ENCODE measurements at places on chromosomes 16 and 17.

DNA sequence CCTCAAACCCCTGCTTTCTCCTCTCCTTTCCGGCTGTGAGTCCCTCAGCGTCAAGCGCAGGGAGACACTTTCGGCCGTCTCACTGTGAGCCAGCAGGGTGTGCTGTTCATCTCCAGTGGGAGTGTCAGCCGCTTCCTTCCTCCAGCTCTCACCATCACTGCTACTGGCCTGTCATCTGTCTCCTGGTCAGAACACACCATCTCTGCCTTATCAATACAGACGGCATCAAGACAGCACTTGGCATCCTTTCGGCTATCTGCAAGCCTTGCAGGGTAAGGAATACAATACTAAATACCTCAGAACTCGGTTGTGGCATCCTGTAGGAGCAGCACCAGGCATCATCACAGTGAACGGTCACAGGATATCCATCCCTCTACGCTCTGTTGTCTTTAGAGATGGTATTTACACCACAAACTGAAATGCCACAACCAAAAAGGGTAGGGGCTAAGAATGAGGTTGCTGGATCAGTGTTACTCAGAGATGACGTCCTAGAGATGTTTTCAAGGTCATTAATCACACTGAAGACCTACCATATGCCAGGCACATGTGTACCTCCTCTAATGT lies 20.7 kb upstream of the CMTM4 start:
- no peak for DNase-seq

GRCh38 chr17:48539177-48539576 lies 5.7 kb downstream of the HOXB2 start:
- no peak for DNase-seq

DNA sequence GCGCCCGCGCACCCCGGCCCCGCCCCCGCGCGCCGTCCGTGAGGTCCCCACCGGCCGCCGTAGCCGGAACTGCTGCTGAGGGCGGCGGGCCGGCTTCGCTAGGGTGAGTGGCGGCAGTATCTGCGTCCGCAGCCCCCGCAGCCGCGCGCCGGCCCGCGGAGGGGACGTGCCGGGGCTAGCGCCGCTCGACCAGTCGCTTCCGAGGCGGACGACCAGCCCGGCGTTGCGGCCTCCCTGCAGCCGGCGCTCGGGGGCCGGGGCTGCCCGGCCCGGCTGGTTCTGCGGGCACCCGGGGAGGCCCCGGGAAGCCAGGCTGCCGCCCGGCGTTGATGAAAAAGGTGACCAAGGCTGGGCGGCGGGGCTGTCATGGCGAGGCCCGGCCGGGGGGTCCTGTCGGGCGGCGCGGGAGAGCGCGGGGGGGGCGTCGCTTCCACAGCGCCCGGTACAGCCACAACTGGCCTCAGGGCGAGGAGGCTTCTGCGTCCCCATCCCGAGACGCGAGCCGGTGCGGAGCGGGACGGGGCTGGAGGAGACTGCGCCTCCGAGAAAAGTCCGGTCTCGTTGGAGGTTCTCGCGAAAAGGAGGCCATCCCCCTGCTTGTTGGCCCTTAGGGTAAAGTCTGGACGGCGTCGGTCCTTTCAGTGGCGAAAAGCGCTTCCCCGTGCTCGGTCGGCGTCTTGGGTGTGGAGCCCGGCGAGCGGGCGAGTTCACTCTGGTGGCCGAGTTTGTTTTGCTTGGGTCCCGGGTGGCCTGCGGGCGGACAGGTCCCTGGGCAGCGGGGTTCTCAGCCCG lies at the start of gene CRAMP1:
Gene CRAMP1, plus strand, starts transcription at position 41 of the 792 bp plus-strand sequence. CDS start 2,280 bp downstream, outside the sequence.
- DNase-seq = no peak

DNA sequence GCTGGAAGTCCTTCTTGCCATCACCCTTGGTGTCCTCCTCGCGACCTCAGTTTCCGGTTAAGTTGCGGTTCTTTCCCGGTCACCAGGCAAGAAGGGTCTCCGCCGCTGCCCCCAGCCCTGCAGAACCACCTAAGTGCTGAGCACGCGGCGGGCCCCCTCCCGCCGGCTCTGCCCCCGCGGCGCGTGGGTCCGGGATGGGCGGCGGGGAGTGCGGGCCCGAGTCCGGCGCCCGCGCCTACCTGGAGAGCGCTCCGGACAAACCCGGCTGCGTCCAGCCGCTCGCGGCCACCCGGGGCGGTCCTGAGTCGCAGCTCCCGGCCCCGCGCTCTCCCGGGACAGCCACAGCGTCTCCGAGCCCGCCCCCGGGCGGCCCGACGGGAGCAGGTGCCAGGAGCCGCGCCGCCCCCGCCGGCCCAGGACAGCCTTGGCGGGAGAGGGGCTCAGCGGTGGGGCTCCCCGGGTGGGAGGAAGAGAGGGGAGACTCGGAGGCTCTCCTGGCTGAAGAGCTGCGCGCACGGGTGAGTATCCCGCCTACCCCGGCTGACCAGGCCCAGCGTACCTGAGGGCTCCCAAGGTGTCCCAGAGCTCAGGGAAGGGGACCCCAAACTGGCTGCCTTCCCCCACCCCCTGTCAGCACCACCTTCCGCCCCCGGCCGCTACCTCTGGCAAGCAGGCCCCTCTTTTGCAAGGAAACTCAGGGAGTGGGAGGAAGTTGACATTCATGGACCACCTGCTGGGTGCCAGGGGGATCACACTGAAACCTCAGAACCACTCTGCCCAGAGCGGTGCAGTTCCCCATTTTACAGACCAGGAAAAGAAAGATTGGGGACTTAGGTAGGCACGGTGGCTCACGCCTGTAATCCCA lies 22.2 kb upstream of the C17orf113 start:
- DNase-seq = no peak

GRCh38 chr16:1475552-1476114 lies 805 bp upstream of the CLCN7 start:
- DNase-seq = no peak

- no peak for DNase-seq
Measured at GRCh38 chr17:74118504-74118903, 85.0 kb upstream of the RPL38 start.

DNA sequence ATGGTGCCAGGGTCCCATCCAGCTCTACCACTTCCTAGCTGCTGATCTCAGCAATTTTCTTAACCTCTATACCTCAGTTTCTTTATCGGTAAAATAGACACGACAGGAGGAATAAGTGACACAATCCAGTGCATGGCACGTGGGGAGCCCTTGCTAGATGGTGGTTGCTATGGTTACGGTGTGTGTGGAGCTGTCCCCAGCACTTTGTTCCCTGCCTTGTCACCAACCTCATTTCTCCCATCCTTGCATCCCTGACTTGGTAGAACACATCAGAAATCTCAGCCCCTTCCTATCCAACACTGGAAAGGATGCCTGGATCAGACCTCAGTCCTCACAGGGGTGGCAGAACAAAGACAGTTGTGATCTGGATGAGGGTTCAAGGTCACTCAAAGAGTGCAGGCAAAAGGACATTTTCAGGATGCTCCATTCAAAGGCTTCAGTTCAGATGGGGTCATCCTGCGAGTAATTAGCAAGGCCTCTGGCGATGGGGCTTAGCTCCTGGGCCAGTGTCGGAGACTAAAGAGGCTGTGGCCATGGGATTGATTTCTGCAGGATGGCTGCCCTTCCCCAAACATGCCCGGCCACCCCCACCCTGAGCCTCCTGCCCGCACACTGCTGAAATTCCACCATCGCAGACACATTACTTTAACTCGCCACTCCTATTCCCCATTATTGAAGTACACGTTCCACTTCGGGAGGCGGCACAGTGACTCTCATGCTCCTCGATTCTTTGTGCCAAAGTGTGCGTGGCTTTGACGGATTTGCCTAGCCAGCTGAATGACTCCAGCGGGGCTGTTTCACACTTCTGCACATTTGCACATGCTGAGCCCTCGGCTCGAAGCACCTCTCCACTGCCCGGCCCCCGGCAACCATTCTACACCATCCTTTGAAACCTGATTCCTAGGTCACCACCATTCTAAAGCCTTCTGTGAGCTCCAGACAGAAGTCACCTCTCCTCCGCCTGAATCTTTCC lies 40.3 kb downstream of the WNT3 start:
- no peak for DNase-seq

DNA sequence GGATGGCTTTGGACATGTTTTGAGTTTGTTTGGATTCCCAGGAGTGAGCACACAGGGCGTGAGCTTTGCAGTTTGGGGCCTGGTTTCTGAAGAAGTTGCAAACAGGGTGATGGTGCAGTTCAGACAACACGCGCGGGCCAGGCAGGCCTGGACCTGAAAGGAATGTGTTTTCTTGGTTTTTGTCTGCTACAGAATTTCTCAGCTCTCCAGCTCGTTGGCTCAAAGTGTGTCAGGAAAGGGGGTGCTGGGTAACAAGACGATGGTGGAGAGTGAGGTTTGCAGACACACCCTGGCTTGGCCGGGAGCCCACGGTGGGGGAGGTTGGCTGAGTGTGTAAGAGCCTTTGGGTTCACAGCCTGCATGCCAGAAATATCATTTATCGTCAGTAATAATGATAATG lies 82.3 kb downstream of the CMIP start:
- DNase-seq = no peak

Data from stimulated activated CD8-positive, alpha-beta memory T cell treated with anti-CD3 and anti-CD28 coated beads, Interleukin-4, amount 100 ng/mL, for 4 hours (primary cell).